Central memory CD4-positive, alpha-beta T cell (primary cell): ENCODE measurements at places on chromosomes 5 and 9.

GRCh38 chr9:109143881-109144562 is 23.0 kb downstream of the FRRS1L start:
- DNase-seq = peak; percentile 1

GRCh38 chr9:100933656-100934055 is 94.9 kb upstream of the PLPPR1 start:
- no peak for DNase-seq

GRCh38 chr5:14171621-14172020 is 28.5 kb downstream of the TRIO start:
- DNase-seq = no peak

DNA sequence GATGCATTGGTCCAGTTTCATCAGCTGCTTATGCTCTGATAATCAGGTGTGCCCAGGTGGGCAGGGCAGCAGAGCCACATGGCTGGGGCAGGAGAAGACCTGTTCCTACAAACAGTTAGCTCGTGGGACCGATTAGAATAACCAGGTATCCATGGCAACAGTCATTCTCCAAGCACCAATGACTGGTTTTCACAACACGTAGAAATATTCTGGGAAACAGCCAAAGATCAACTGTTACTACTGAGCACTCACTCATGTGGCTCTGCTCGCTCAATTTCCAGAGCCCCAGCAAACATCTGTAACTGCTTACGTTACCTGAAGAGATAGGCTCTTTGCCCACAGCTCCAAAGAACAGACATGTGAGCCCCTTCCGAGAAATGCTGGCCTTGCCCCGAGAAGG is 302.0 kb downstream of the AGTPBP1 start:
- no peak for DNase-seq

GRCh38 chr5:112923148-112923917 is 1.3 kb upstream of the REEP5 start:
- peak; percentile 57 for DNase-seq
